Mucosa of descending colon (tissue), 3 donors: ENCODE measurements at places on chromosomes 2 and 18.
A peak's percentile ranks its signal among the peaks of the same experiment; 100 is the strongest.

GRCh38 chr2:75379476-75380210, 180.3 kb upstream of the TACR1 start:
- DNase-seq, result no peak

GRCh38 chr2:223602972-223603371, 811 bp upstream of the SCG2 start:
- no peak for DNase-seq

DNA sequence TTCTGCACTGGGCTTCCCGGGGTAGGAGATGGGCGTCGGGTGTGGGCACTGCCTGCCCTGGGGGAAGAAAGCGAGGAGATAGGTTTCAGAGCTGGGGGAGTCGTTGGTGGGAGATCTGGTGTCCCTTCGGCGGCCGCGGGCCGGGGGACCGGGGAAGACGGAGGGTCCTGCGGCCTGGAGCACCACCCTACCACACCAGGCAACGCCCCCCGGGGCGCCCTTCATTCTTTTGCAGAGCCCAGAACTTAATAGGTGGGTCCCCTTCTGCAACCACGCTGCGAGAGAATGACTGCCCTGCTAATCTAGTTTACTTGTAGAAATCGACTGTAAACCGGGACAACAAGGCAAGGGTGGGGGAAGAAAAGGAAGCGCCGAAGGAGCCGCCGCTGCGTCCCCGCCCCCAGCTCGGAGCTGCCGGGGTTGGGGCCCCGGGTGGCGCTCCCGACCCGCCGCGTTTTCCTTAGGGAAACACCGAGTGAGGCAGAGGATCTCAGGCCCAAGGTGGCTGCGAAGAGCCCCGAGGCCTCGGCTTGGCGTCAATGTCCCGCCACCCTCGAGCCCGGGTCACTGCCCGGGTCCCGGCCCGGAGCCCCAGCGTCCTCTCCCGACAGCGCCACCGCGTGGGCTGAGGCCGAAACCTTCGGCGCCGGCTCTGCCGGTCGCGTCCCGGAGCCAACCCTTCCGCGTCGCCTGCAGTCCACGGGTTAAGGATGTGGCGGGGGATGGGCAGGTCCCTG, 5.4 kb upstream of the SATB2 start:
- DNase-seq, result peak; percentile 93

DNA sequence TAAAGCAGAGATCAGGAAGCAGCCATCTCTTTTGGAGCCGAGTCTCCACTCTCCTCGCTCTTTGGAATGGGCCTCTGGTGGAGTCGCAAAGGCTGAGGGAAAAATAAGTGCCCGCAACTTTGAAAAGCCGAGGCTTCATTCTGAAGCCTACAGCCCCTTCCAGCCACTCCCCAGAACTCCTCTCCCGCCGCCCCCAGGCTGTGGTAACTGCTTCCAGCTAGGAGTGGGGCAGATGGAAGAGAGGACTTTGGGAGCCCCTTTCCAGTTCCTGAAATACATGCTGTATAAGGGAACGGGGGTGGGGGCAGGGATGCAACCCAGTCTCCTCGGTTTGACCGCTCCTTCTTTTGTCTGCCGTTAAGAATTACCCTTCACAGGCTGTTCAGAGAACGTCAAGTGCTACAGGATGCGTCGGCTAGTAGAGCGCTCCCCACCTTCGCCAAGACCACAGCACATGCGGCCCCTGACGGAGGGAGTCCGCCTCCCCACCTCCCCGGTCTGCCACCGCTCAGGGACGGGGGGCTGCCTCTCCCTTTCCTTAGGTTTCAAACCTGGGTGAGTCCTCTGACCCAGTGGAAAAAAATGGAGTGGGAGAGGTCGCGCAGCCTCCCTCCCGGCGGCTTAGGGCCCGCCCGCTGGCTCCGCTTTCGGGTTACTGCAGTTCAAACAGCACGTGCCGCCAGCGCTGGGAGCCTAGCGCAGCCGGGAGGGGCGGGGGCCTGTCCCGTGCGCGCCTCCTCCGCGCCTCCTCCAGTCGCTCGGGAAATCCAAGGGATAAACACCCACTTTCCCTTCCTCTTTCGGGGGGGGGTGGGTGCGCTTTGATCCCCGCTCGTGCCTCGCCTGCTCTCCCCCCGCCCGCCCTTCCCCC, 4.9 kb downstream of the CYP26B1 start:
- DNase-seq, result peak; percentile 82

DNA sequence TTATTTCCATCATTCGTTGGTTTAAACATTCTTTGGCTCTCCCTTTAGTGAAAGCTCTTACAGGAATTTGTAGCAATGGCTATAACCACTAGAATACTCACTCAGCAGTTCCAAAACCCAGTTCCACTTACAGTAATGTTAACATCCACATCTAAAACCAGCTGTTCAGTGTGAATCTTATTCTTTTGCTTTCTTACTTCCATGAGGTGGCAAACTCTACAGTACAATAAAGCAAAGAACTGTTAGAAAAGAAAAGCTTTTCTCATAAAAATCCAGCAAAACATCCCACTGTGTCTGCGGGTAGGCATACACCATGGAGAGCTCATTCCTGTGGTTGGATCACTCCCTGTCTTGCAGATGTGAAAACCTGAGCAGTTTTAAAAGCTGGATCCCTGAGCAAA, 147.1 kb downstream of the ARHGAP28 start:
- no peak for DNase-seq

DNA sequence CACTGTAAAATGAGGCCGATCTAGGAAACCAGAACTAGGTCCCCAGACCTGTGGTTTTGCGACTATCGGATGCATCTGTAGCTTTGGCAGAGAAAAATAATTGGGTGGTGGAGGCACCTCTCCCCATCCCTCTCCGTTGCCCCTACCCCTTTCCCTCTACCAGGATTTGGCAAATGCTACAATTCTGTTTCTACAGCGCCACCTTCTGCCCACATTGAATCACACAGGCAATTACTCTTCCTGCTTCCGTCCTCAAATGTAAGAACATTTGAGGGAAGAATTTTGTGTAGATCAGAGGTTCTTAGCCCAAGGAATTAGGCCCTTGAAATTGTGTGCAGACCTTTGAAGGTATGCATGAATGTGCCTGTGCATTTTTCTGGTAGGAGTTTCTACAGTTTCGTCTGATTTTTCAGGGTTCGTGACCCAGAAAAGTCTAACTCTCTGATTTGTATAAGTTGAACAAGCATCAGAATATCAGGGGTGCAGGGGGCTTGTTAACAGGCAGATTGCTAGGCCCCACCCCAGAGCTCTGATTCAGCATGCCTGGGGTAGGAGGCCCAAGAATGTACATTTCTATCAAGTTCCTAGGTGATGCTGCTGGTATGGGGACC, 11.2 kb downstream of the ATP6V1B1 start:
- peak; percentile 68 for DNase-seq

- DNase-seq, result no peak
These were observed 718.2 kb upstream of the SOX11 start for GRCh38 chr2:4973973-4974372.

DNA sequence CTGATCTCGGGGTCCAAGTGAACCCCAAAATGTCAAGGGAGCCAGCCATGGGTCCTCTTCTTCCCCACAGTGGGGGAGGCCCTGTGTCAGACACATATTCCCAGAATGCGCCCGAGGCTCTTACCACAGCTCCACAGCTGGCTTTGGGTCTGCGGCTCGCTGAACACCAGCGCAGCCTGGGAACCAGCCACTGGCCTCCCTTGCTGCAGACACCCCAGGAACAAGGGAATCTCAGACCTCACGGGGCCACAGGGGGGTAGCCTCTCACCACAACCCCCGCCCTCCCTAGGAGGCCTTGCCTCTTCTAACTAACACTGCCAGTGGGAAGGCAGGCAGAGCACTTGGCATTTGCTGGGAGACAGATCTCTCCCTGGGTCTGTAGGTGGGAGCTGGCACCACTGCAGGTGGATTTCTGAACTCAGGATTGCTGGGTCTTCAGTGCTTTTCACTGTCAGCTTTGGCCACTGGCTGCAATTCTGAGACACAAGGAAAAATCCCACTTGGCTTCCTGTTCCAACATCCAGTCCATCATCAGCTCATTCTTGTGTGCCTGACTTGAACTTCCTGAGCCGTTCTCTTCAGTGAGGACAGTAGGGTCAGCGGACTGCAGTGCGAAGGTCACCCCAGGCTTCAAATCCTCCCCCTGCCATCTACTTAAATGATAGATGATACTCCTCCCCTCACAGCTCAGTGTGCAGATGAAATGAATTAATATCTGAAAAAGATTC, 128.7 kb downstream of the CAPN13 start:
- no peak for DNase-seq

DNA sequence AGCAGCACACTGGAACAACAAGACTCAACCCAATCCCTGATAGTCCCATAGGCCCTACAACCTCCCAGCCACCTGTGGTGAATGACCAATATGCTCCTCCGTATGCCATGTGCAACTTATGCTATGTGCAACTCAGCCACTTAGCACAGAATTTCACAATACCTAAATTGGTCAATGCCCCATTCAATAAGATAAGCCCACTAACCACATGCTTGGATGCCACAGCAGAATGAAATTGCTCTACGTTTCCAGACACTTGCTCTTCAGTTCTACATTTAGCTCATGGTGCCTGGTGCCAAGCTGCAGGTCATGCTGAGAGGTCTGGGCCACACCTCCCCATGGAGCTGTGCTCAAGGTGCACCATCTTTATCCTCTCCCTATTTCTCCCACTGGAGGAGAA, 159.8 kb downstream of the EN1 start:
- no peak for DNase-seq

DNA sequence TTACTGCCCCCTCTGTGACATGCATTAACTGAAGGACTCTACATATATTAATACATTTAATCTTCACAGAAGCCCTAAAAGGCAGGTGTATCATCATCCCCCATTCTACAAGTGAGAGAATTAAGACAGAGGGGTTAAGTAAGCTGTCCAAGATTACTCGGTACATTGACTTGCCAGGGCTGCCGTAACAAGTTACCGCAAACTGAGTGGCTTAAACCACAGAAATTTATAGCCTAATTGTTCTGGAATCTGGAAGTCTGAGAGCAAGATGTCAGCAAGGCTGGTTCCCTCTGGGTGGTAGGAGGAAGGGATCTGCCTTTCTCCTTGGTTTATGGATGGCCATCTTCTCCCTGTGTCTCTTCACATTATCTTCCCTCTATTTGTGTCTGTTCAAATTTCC, 605.5 kb downstream of the EPHA4 start:
- DNase-seq, result no peak

GRCh38 chr2:162484551-162484950, 140.6 kb downstream of the GCA start:
- no peak for DNase-seq

DNA sequence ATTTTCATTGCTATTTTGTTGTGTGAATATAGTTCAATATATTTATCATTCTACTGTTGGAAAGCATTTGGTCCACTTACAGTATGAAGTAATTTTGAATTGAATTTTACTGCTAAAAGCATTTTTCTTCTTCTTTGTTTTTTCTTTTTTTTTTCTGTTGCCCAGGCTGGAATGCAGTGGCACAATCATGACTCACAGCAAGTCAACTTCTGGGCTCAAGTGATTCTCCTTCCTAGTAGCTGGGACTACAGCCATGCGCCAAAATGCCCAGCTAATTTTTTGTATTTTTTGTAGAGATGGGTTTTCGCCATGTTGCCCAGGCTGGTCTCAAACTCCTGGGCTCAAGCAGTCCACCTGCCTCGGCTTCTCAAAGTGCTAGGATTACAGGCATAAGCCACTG, 2.4 kb upstream of the ETAA1 start:
- DNase-seq, result no peak

DNA sequence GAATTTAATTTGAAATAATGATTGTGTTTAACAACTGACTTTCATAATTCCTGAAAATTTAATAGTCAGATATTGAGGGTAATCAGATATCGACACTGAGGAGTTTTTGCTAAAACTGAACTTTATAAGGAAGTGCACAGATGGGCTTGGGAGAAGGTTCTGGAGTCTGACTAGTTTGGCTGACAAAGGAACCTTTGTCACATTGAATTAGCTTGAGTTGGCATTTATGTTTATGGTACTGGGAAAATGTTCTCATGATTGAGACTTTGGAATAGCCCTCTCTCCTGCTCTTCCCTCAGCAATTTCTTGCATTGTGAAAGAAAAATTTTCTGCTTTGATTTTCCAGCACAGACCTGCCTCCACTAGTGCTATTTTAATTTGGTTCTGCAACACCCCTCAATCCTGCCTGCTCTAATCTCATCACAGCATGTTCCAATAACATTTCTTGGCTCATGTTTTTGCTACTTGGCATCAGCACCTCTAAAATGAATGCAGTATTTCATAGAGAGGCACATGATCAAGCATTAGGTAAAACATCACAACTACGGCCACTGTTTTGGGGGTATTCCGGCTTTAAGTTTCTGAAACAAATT, 133.9 kb upstream of the FSHR start:
- no peak for DNase-seq

GRCh38 chr2:118823633-118824032, 23.8 kb downstream of the EN1 start:
- DNase-seq, result no peak

GRCh38 chr2:196677404-196677803, 37.9 kb downstream of the CCDC150 start:
- DNase-seq, result no peak

DNA sequence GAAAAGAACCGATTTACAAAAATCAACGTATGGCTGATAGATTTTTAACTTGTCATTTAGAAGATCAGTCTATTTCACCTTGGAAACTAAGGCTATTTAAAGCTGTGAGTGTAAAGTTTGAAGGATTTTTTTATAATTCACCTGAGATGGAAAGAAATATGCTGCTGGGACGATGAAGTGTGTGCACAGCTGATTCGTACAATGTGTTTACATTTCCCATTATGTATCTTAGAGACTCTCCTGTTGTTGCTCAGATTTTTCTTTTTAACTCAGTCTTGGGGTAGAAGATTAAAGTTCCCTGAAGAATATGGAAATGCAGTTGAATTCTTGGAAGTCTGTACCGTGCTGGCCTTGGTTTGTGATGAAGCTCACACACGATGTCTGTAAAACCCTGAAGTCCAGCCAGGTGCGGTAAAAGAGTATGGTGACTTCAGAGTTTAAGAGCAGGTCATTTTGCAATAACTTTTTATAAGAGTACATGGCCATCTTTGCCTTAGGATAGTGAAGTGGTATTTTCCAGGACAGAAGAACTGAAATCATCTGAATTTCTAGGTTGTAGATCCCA, 250.1 kb downstream of the PRKCE start:
- DNase-seq, result no peak

- DNase-seq, result no peak
These were observed 24.2 kb downstream of the NEU4 start for GRCh38 chr2:241833101-241833663.

DNA sequence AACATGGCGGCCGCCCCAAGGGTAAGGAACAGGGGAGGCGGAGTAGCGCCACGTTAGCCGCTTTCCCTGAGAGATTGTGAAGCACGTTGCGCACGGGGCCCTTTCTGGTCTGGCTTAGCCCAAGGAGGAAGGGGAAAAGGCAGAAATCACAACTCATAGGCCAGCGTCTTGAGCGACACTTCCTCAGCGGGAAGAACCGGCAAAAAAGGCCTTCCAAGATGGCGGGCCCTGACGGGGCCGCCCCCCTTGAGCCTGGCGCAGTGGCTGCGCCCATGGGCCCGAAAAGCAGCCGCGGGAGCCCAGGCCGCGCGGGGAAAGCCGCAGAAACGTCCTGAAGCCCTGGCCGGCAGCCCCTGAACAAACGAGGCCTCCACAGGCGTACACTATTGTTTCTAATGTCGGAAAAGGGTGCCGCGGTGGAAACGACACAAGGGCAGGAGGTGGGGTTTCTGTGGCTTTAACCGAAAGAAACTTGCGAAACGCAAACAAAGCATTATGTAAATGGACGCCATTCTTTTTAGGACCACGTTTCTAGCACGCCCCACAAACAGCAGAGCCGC, 919 bp upstream of the PCBP1 start:
- DNase-seq, result peak; percentile 83

- DNase-seq, result no peak
These were observed 136.9 kb downstream of the CYP26B1 start for GRCh38 chr2:72010647-72011369.
